ENCODE measurements at places on chromosomes 4 and X.

- DNase-seq, result no peak
These were observed 21.2 kb downstream of the ARHGAP10 start for GRCh38 chr4:147753047-147753446.

DNA sequence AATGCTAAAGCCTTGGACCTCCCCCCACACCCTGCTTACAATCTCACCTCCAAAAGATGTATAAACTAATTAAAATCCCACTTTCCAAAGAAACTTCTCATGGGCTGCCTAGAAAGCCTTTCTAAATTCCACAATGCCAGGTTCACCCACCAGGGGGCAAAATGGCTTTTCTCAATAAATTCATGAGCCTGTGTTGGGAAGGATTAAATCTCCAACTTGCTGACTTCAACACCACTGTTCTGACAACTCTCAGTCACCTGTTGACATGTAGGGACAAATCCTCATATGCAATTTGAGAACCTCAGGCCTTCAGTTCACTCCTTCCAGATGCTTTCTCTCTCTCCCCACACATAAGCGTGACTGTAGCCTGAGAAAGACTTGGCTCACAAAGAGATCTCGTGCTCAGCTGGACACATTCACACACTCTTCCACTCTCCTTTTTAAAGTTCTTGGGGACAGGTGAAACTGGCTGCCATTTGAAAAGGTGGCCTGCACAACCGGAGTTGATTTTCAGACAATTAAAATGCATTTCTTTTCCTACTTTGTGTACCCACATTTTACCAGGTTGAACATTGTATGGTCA is 88.6 kb upstream of the PRPS2 start:
- peak; percentile 5 for DNase-seq

- no peak for DNase-seq
These were observed 3.2 kb downstream of the ARHGAP36 start for GRCh38 chrX:131061306-131061705.

- no peak for DNase-seq
These were observed 352.3 kb downstream of the GRXCR1 start for GRCh38 chr4:43244688-43245382.

DNA sequence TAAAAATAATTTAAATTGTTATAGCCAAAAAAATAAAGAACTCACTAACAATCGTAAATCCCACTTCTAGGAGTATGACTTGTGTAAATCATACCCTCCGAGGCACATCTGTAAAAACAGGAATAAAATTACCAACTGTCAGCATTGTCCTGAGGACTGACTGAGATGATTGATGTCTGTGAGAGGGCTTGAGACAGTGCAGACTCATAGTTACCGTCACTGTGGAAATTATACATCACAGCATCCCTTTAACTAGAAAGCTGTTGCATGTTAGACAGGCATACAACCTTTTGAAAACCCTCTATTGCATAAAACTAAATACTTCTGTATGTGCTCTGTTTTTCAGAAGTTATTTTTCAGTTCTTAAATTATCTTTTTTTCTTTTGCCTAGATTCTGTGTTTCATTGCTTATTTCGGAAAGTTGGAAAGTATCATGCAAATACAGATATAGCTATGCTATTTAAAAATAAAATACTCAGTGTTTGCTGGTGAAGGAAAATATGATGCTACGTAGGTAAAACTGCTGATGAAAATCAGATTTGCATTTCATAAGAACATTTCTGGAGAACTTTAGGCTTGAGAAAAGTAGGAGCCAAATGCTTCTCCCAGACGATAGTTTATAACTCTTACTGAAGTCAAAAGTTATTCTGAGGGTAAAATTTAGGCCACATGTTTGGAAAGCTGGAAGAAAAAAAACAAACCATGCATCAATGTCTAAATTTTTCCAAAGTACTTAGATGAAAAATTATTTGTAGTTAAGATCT is 13.6 kb upstream of the RBPJ start:
- no peak for DNase-seq

DNA sequence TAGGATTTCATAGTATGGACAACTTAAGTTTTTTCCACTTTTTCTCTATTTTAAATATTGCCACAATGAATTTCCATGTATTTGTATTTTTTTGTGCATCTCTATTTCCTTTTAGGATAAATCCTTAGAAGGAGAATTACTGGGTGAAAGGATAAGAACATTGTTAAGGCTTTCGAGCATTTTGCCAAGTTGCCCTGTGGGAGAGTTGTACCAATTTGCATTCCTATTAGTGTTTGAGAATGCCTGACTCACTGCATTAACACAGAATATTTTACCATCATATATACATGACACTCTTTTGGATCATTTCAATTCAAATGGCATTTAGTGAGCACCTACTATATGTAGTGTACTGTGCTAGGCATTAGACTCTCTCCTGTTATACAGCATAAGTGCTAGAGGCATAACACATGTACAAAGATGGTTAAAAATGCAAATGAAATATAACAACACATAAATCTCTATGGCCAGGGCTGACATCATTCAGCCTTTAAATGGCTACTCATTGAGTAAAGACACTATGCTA is 57.0 kb downstream of the PLAC1 start:
- DNase-seq, result no peak

DNA sequence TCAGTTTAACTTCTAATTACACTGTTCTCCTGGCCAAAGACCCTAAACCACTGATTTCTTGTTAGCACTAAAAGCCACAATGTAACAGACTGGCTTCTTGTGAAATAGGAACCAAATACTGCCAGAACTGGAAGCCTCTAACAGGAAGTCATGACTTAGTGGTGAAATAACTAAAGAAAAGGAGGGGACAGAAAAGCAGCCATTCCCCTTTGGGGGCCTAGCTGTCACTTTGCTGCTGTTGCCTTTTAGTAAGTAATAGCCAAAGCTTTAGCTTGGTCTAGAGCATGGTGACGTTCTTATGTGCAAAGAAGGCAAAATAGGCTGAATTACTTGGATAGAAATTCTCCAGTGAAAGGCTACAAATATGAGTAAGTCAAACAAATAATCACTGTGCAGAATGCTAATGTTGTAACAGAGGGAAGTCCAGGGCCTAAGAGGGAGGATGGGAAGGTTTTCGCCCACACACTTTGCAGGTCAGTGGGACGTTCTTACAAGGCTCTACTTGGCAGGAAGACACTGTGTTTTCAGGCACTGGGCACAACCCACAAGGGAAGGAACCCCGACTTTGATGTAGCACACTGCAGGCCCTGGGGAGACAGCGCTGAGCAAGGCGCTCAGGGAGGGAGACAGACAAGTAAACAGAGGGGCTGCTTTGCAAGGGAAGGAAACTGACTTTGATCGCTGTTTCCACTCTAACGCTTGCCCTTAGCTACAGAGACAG is 16.7 kb downstream of the GAB3 start:
- DNase-seq, result peak; percentile 67

DNA sequence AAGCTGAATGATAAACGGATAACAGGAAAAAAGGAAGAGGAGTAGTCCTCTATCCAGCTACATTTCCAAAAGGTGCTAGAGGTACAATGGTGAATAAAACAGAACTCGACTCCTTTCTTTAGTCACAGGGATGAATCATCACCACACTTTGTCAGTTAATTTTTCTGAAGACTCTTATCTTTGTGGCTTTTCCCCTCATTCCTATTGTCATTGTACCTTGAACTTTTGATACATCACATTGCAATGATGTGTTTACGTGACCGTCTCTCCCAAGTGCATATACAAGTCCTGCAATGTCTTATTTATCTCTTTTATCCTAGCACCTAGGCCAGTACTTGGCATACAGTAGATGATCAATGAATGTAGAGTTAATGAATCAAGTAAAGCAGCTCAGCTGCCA is 134.7 kb downstream of the LHFPL1 start:
- no peak for DNase-seq

- no peak for DNase-seq
These were observed 1.5 kb upstream of the FAM193A start for GRCh38 chr4:2534904-2535375.

- DNase-seq, result no peak
These were observed 252.9 kb upstream of the KLF3 start for GRCh38 chr4:38411092-38411491.

- no peak for DNase-seq
These were observed 142.7 kb downstream of the NPNT start for GRCh38 chr4:106038012-106038411.

DNA sequence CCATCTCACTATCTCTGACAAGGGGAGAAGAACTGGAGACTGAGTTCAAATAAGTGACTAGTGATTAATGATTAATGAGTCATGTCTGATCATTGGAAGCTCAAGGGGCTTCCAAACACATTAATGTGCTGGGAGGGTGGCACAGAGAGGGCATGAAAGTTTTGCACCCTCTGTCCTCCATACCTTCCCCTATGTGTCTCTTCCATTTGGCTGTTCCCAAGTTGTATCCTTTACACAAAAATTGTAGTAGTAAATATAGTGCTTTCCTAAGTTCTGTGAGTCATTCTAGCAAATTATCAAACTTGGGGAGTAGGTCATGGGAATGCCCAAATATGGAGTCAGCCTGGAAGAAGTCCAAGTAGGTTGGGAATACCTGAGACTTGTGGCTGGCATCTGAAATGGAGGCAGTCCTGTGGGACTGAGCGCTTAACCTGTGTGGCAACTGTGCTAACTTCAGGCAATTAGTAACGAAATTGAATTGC is 4.1 kb upstream of the FAM200B start:
- DNase-seq, result no peak

GRCh38 chr4:5137927-5138326 is 86.6 kb downstream of the STK32B start:
- no peak for DNase-seq

- no peak for DNase-seq
These were observed at the start of gene DNASE1L1 for GRCh38 chrX:154409222-154409871. DNASE1L1 (minus strand) TSS chrX:154409254; CDS start chrX:154405568, 3,686 bp downstream.

DNA sequence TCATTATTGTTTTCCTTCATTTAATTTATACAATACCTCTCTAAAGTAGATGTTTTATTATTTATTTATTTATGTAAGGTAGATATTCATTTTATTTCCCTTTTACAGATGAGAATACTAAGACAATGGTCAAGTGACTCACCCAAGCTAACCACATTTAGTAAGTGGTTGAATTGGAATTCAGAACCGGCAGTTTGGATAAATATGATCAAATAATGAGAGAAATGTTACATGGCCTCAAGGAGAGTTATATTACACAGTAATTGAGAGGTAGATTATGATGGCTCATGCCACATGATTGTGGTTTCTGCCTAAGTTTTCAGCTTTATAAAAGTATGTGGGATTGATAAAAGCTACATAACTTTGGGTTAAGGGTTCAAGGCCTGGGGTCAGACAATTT is 239.4 kb upstream of the BOD1L1 start:
- DNase-seq, result no peak

GRCh38 chr4:579543-580175 is 3.6 kb upstream of the TMEM271 start:
- no peak for DNase-seq

DNA sequence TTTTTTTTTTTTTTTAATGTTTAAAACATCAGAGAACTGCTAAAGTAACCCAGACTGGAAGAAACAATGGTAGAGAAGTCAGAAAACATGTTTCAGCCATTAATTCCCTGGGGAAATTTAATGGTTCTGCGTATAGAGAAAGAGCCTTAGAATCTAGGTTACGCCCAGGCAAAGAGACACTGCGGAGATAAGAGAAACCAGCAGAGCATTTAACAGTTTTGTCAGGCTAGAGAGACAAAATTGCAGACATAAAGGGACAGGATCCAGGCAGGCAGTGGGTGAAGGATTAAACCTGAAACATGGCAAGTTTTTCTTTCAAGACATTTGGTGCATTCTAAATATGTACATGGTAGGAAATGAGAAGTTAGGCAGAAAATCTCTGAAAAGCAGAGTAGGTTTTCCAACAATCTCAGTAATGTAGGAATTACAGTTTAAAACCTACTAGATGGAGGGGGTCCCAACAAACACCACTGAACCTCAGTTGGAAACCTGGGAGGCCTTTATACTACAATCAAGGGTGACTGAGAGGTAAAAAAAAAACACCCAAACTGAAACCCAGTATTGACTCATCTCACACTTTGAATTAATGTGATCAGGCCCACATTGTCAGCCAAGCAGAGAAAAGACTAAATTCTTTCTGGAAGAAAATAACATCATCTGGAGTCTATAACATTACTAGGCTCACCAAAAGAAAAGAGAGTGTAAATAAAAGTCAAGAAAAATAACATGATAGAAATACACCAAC is 254.2 kb upstream of the NWD2 start:
- no peak for DNase-seq

DNA sequence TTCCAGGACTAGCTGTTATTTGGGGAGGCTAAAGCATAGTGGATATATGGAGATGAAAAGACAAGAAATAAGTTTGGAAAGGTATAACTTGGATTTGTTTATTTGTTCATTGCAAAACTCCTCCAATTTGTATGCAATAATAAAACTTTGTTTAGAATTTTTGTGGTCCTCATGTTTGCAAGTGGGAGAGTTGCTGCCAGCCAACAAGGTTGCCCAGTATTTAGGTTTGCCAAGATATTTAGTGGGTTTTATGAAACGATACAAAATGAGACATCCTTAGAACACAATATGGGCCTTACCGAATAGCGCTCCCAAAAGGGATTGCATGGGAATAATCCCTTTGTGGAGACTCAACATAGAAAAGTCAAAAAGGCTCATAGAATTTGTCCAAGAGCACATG is 162.1 kb downstream of the INPP4B start:
- no peak for DNase-seq

DNA sequence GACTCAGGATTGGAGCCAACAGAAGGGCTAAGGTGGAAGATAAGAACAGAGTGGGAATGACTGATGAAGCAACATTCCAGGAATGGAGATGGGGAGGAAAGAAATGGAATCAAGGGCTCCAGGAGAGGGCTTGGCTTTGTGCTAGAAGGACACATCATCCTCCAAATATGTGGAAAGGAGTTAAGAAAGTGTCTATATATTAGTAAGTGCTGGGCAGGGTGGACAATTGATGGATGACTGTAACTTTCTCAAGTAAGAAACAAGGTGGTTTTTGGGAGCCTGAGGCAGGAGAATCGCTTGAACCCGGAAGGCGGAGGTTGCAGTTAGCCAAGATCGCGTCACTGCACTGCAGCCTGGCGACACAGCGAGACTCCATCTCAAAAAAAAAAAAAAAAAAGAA is 71.6 kb upstream of the NFKB1 start:
- no peak for DNase-seq

GRCh38 chr4:40276546-40276945 is 58.6 kb upstream of the CHRNA9 start:
- DNase-seq, result no peak

- no peak for DNase-seq
These were observed 204.3 kb upstream of the HCCS start for GRCh38 chrX:10906866-10907265.

- no peak for DNase-seq
These were observed 11.4 kb downstream of the FTSJ1 start for GRCh38 chrX:48487362-48487798.

- DNase-seq, result no peak
These were observed 37.0 kb downstream of the FNIP2 start for GRCh38 chr4:158805635-158806471.

DNA sequence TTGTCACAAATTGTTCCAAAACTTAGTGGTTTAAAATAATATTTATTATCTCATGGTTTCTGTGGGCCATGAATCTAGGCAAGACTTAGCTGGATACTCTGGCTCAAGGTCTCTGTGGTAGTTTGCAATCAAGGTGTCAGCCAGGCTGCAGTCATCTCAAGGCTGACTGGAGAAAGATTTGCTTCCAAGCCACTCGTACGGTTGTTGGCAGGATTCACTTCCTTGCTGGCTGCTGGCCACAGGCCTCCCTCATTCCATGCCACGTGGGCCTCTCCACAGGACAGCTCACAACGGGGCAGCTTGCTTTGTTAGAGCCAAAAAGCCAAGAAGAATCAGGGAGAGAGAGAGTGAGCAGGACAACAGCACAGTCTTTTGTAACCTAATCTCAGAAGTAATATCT is 101.4 kb downstream of the WWC2 start:
- DNase-seq, result no peak
